ENCODE measurements at places on chromosomes 6 and 20.

DNA sequence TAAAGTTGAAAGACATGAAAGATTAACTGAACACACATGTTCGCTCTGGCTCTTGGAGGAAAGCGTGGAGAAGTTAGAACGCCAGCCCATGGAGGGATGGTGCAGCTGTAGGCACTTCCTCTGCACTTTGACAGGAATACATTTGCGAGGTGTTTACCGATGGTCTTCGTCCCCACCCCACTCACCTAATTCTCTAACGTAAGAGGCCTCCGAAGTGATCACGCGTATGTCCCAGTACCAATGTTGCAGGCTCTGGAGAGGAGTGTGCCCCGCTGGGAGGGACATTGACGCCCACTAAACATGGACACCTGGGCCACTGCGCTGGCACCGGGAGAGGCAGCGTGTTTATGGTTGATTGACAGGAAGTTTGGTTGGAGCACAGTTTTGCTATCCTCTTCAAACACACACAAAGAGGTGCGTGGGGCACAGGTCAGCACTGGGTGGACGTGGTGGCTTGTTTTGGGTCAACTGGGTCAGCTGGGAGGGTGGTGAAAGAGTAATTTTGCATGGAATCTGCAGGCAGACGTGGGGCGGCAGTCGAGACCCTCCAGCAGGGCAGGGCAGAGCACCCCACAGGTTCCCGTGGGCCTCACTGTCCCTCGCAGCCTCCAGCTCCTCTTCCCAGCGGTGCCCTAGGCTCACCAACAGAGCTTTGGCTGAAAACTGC lies 110.1 kb downstream of the DLL1 start:
- DNase-seq = no peak

DNA sequence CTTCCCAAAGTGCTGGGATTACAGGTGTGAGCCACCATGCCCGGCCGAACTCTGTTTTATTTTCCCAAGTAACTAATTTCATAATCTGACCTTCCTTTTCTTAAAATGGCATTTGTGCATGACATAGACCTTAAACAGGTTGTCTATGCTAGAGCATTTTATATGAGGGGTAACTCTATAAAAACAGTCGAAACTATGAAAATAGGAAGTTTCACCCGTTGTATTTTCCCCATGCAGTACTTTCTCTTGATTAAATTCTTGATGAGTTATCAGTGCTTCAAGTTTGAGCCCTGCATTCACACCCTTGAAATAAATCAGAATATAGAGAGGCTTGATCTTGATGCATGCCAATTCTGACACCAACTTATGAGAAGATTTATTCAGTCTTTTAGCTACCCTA lies 11.7 kb downstream of the TBPL1 start:
- DNase-seq = no peak

GRCh38 chr6:43916924-43917877 lies 147.2 kb downstream of the VEGFA start:
- DNase-seq = no peak

- DNase-seq = no peak
Measured at GRCh38 chr6:26322645-26323482, 42.1 kb upstream of the BTN3A2 start.

DNA sequence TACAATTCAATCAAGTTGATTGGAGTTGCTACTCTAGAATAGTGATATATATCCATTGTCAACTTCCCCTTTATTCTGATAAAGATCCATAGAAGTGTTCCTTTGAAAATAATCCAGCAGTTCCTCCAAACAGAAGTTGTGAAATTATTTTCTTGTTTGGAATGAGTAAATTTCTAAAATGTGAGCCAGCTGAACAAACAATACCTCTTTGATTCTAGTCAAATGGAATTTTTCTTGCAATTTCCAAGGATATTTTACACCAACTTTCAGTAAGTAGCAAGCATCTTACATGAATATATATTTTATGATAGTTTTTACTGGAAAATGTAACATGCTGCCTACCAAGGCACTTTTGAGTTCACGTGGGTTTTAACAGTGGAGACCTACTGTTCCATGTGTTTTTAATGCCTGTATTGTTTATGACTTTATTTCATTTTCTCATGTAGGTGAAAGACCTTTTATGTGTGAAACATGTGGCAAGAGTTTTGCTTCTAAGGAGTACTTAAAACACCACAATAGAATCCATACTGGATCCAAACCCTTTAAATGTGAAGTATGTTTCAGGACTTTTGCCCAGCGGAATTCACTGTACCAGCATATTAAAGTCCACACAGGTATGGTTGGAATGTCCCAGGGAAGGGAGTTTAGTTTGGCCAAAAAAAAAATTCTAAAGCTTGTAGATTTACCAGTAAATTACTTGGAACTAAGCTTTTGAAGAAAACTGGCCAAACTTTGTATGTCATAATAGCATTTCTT lies 6.5 kb downstream of the GZF1 start:
- no peak for DNase-seq

GRCh38 chr6:133166766-133167165 lies 74.4 kb upstream of the EYA4 start:
- no peak for DNase-seq

DNA sequence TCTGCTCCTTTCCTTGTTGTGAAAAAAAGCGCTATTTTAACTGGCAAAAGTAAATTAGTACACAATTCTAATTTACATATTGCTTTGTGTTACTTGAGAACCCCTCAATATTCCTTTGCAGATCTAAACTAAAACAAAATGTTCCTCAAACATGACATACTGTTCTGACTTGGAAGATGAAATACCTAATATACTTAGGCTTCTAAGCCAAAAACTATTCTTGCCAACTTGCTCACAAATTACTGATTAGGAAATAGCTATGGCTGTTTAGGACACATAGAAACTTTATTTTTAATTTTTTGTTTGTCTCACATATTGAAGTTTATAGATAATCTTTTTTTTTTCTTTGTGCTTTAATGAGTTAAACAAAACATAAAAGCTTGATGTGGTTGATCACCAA lies 542.2 kb downstream of the GRIK2 start:
- no peak for DNase-seq

- DNase-seq = no peak
Measured at GRCh38 chr20:61557621-61558020, 305.6 kb downstream of the CDH4 start.

DNA sequence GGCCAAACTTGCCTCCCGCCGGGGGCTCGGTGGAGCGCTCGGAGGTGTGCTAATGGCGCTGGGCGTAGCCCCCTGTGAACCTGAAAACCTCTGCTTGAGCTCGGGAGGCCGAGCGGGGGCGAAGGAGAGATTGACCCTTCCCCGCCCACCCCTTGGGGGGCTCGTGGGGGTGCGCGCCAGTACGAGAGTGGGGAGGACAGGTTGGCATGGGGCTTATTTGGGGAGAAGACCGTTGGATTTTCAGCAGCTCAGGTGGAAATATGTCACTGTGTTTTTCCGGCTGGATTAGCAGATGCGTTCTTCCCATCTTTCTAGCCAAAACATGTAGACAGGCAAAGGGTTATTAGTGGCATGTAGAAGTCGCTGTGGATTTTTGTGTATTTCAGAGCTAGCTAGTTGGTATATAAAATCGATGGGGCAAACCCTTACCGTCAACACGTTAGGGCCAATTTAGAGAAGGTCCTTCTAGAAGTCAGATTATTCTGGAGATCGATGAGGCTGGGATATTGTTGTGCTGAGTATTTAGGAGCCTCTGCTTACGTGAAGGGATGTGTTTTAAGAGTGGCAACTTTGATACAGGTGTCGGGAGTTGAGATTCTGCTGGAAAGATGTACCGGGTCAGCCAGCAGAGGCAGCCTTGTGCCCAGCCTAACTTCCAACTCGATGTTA lies 525 bp downstream of the NCOA7 start:
- peak; percentile 14 for DNase-seq

- DNase-seq = no peak
Measured at GRCh38 chr6:159974932-159975331, 6.0 kb downstream of the IGF2R start.

GRCh38 chr20:15154070-15154469 lies 816.7 kb upstream of the FLRT3 start:
- no peak for DNase-seq

DNA sequence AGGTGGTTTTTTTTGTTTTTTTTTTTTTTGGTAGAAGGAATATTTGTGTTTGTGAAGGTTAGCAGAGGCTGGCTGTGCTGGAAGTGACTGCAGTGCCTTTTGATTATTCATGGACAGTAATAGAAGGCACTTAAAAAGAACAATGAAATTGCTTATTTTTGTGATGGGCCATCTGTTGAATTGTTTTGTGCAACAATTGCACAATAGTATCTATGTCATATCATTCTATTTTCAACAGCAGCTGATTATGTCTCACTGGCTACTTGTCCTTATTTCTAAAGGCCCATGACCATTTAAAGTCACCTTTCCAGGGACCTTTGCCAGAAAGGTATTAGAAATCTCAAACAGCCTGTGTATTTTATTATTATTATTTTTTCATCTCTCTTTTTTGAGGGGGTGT lies 70.6 kb downstream of the AFG1L start:
- DNase-seq = no peak

- DNase-seq = no peak
Measured at GRCh38 chr6:151534576-151534975, 40.8 kb downstream of the CCDC170 start.

GRCh38 chr20:64164123-64164836 lies at the start of gene MYT1:
MYT1 (plus strand) TSS chr20:64164452; CDS start chr20:64198862, 34,410 bp downstream.
- DNase-seq = no peak

DNA sequence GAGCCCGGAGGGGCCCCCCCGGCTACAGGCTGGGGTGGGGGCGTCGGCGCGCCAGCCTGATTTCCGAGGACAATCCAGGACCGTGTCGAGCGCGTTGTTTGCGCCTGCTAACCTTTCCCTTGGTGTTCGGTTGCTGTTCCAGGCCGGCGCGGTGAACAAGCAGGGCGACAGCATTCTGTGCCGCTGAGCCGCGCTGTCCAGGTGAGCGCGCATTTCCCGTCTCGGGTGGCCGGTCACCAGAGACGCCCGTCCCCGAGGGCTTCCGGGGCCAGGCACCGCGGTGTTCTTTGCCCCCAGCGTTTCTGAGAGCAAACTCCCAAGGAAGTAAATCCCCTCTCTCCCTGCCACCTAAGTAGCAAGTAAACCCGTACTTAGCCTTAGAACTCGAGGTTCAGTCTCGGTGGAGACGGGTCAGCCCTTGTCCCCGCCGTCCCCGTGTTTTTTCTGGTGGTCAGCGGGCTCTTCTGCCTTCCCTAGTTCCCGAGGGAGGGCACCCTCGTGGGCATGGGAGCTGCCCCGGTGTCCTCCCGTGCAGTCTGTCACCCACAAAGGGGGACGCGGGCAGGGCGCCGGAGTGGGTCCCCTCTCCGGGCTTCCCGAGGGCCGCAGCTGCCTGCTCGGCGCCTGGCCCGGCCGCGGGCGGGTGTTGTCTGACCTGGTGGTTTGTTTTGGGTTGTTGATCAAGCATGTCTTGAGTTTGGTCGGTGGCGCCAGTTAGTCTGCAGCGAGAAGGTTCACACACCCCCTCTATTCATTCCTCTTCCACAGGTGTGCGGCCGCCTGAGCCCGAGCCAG lies 1.5 kb downstream of the ID4 start:
- DNase-seq = no peak

DNA sequence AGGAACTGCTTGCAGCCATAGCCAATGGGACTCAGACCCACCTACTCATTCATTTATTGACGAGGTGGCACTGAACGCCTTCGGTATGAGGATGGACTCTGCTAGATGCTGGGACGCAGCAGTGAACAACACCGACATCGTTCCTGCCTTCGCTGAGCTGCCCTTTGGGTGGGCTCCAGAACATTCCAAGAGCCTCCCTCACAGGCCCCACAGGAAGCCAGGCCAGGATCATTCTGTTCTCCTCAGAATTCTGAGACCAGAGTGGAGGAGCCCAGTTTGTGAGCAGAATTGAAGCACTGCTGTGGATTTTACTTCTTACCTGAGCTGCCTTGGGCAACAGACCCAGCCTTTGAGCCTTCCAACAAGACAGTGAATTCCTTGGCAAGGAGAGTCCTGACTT lies 82.1 kb downstream of the KCNB1 start:
- DNase-seq = no peak

DNA sequence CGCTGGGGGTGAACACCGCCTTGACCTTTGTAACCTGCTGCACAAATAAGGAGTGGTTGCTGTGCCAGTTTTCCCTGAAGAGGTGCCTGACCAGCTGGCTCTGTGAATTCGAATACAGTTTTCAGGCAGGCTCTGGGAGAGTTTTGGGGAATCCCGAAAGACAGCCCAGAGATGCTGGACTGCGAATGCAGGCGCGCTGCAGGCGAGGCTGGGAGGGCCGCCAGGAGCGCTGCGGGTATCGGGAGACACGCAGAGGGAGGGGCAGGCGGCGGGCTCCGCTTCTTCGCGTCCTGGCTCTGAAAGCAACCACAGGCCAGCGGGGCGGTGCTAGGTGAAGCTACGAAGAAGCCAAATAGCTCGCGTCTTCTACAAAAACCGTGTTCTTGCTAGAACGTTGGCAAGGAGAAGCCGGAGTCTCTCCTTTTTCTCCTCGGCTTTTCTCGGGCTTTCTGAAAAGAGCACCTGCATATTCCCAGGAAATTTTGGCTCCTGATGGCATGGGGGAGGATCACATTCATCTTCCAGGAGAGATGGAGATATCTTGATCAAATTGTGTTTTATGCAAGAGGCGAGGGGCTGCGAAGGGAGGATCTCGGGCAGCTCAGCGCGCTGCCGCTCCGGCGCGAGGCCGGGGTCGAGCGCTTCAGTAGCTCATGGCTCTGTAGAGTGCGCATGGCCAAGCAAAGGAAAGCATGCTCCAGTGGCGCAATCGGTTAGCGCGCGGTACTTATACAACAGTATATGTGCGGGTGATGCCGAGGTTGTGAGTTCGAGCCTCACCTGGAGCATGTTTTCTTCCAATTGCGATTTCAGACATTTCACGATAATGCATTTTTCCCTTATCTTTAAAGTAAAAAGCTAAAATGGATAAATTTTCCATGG lies 158.1 kb upstream of the ZNF184 start:
- no peak for DNase-seq

GRCh38 chr6:137754866-137755265 lies 112.2 kb upstream of the TNFAIP3 start:
- no peak for DNase-seq

GRCh38 chr20:38220587-38221118 lies 39.9 kb downstream of the KIAA1755 start:
- no peak for DNase-seq

GRCh38 chr6:37547564-37548061 lies 47.9 kb upstream of the CCDC167 start:
- no peak for DNase-seq

DNA sequence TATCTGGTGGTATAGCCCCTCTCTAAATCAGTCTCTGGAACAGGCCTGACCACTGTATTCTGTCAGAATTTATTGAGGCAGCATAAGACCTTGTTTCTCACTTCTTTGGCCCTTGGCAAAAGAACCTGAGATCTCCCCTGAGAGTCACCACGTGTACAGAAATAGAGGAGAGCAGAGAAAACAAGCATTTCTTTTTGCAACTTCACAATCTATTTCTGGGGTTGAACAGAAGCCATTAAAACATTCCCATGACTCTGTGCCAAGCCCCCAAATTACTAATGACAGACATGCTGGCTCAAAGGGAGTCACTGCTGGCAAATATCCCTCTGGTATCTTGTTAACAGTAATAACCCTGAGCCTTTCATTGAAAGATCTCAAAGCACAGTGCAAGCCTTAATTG lies 395.3 kb downstream of the MAFB start:
- no peak for DNase-seq

- no peak for DNase-seq
Measured at GRCh38 chr6:144897441-144897921, 612.3 kb downstream of the UTRN start.

Measured in effector memory CD4-positive, alpha-beta T cell (primary cell).